ENCODE measurements at places on chromosomes 7 and 10. TPM values are rescaled to one million over a fixed set of nuclear protein-coding genes. Genes with fewer than 3 reads are reported as not detected.

The TAS2R41 gene
- not detected for total RNA-seq

- H3K4me3 ChIP-seq, result no peak overlapping the region
- DNase-seq, result no peak
- no peaks in the 10 kb centered on the region for H3K4me1 ChIP-seq
- H3K27me3 ChIP-seq, result peaks cover 3% of the 10 kb centered on the region
- no peaks in the 10 kb centered on the region for H3K36me3 ChIP-seq
Measured at GRCh38 chr10:7036951-7037350, 373.9 kb downstream of the SFMBT2 start.

DNA sequence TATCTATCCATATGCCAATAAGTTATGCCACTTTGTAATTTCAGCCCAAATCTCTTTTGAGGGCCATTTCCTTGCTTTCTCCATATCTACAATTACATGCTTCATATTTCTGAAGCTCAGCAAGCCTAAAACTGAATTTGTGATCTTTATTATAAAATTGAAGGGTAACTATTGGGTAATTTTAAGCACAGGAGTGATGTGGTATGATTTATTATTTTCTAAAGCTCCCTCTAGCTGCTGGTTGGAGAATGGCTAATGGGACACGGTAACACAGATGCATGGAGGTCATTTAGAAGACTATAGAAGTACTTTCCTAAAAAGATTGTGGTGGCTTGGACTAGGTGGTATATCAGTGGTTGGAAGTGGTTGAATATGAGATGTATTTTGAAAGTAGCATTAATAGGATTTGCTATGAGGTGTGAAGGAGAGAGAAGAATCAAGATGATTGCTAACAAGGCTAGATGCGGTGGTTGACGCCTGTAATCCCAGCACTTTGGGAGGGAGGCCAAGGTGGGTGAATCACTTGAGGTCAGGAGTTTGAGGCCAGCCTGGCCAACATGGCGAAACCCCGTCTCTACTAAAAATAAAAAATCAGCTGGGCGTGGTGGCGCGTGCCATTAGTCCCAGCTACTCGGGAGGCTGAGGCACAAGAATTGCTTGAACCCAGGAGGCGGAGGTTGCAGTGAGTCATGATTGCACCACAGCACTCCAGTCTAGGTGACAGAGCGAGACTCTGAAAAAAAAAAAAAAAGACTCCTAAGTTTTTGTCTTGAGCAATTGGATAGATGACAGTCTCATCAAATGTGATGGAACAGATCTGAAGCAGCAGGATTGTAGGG is 13.9 kb downstream of the KLHDC10 start:
- H3K27me3 ChIP-seq, result no peaks in the 10 kb centered on the region
- peaks cover 8% of the 10 kb centered on the region for H3K4me1 ChIP-seq
- no peaks in the 10 kb centered on the region for H3K36me3 ChIP-seq
- no peak overlapping the region for H3K4me3 ChIP-seq
- no peak overlapping the region for H3K27ac ChIP-seq
- no peak for DNase-seq

DNA sequence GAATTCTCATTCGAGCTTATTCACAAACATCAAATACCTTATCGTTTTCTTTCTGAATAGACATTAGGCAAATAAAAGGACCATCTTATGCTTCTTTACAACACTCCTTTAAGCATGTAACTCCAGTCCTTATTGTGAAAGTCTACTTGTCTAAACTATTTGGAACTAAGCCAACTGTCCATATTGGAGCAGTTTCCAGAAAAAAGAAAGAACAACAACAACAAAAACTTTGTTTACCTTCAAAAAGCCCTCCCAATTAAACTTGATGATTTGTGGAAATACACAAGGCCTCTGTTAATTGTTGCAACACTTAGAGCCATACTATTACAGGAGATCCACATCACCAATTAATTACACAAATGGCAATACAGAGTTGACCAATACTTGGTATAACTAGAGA is 163.6 kb downstream of the GALNT11 start:
- no peaks in the 10 kb centered on the region for H3K27me3 ChIP-seq
- no peak overlapping the region for H3K27ac ChIP-seq
- DNase-seq, result no peak
- H3K4me3 ChIP-seq, result no peak overlapping the region
- peaks cover 11% of the 10 kb centered on the region for H3K4me1 ChIP-seq

DNA sequence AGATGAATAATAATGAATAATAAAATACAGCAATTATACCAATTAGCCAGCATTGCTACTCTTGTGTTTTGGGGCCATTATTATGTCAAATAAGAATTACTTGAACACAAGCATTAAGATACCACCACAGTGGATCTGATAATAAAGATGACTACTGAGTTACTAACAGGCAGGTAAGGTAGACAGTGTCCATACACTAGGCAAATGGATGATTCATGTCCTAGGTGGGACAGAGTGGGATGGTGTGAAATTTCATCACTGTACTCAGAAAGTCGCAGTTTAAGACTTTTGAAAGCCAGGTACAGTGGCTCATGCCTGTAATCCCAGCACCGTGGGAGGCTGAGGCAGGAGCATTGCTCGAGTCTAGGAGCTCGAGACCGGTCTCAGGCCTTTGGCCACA is 8.7 kb upstream of the UNC5B start:
- H3K4me3 ChIP-seq, result no peak overlapping the region
- H3K36me3 ChIP-seq, result no peaks in the 10 kb centered on the region
- no peaks in the 10 kb centered on the region for H3K4me1 ChIP-seq
- no peak for DNase-seq
- H3K27ac ChIP-seq, result no peak overlapping the region

The ITGB8 gene
- total RNA-seq, result 4.8 TPM

GRCh38 chr7:3356173-3356572 is 55.1 kb downstream of the SDK1 start:
- H3K27me3 ChIP-seq, result no peaks in the 10 kb centered on the region
- H3K36me3 ChIP-seq, result no peaks in the 10 kb centered on the region
- no peaks in the 10 kb centered on the region for H3K4me1 ChIP-seq
- no peak for DNase-seq

DNA sequence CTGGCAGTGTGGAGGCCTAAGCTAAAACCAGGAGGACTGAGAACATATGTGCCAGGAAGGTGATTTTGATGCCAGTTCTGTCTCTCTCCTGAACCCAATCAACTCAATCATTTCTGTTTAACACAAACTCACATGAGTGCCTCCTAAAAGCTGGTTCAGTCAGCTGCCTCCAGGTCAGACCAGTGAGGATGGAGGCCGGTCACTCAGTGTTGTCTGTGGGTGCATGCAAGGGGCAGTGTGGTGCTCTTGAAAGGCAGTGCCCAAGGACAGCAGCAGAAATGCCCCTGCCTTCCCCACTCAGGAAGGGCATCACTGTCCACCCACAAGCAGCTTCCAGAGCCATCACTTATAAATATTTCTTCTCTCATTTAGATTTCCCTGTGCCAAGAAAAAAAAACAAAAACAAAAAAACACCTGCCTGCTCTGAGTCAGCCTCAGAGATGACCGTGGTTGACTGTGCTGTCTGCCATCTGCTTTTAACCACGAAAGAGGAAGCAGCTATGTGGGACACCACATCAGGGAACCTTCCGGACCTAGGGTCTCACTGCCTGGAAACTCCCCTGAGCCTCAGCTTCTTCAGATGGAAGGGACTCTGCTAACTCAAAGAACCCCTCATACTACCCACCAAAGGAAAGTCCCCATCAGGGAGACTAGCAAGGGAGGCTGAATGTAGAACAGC is 39.1 kb downstream of the VOPP1 start:
- no peak for DNase-seq
- no peaks in the 10 kb centered on the region for H3K36me3 ChIP-seq
- no peak overlapping the region for H3K27ac ChIP-seq
- H3K4me3 ChIP-seq, result no peak overlapping the region

DNA sequence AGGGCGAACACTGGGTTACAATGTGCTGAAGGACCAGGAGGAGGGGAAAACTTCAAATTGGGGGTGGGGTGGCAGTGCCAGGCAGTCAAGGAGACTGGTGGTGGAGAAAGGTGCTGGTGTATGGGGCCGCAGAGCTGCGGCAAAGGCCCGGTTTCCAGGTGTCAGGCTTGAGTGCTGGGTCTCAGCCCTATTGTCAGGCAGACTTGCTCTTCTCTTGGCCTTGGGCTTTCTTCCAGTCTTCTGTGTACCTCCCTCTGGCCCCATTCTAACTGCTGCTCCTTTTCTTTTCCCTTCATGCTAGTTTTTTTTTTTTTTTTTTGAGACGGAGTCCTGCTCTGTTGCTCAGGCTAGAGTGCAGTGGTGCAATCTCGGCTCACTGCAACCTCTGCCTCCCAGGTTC is 51.0 kb downstream of the POLR3A start:
- no peak for DNase-seq
- no peak overlapping the region for H3K27ac ChIP-seq
- H3K4me3 ChIP-seq, result no peak overlapping the region
- peaks cover 63% of the 10 kb centered on the region for H3K36me3 ChIP-seq
- H3K4me1 ChIP-seq, result no peaks in the 10 kb centered on the region

The METTL2B gene
- total RNA-seq, result 17.9 TPM

DNA sequence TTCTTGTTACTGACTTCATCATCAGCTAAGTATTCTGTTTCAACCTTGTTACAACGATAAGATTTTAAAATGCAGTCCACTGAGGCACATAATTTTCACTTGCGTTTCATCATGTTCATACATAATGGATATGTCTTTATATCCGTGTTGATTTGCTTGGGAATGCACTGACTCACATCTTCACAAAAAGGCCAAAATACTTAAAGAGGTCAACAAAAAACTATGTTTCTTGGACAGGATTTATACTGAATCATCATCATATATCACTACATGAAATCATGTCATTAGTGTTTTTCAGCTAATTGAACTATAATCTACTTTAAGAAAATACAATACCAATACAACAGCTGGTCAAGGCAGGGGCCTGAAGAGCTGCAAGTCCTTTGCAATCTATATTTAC is 324.5 kb upstream of the KLF6 start:
- no peaks in the 10 kb centered on the region for H3K36me3 ChIP-seq
- no peak overlapping the region for H3K4me3 ChIP-seq
- H3K27me3 ChIP-seq, result no peaks in the 10 kb centered on the region
- DNase-seq, result no peak

The ANKRD16 gene
- 2.3 TPM for total RNA-seq

The SCART1 gene
- total RNA-seq, result 1.3 TPM

- no peaks in the 10 kb centered on the region for H3K27me3 ChIP-seq
- peaks cover 22% of the 10 kb centered on the region for H3K36me3 ChIP-seq
- no peak for DNase-seq
- no peaks in the 10 kb centered on the region for H3K4me1 ChIP-seq
- no peak overlapping the region for H3K4me3 ChIP-seq
Measured at GRCh38 chr10:43190289-43190688, 52.0 kb downstream of the CSGALNACT2 start.

DNA sequence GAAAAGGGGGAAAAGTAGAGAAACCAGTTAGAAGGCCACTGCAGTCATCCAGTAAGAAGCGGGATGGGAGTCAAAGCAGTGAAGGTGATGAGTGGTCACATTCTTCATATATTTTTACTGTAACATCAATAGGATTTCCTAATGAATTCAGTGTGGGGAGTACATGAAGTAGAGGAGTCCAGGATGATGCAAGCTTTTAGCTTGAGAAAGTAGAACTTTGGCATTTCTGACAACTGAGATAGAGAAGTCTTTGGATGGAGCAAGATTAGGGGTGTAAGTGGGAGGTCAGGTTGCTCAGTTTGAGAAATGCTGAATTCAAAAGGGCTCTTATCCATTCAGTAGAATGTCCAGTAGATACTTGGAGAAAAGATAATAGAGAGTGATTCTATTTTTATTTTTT is 264.1 kb upstream of the DGKB start:
- DNase-seq, result no peak
- H3K36me3 ChIP-seq, result no peaks in the 10 kb centered on the region
- no peak overlapping the region for H3K4me3 ChIP-seq

DNA sequence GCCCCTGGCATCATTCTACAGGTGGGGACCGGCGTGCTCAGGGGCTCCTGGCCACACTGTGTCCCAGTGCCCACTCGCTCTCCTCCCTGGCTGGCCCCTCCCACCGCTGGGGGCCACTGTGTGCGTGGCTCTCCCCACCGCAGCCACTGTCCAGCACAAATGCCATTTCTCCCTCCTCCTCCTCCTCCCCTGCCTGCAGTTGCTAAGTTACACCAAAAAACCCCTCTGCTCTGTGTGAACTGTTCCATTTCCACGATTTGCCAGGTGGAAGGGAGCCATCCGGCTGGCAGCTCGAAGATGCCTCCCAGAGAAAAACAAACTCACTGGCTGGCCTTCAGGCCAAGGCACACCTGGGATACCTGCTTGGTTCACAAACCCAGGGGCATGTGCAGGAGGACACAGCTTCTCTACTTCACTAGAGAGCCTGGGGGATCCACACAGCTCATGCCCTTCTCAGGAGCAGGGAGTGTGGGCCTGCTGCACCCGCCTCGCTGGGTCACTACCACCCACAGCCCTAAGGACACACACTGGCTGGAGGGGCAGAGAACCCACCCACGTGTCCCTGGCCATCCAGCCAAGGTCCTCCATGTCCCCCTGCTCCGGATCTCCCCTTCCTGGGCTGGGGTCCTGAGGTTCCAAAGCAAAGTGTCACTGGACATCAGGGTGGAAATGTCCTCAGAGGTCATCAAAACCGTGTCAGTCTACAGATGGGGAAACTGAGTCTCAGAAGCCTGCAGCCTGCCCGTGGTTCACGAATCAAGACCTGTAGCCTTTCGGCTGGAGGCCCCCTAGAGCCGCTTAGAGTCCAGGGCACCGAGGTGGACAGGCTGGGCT is 1.7 kb downstream of the RASGEF1A start:
- no peak overlapping the region for H3K27ac ChIP-seq
- DNase-seq, result no peak
- H3K4me1 ChIP-seq, result peaks cover 6% of the 10 kb centered on the region
- no peaks in the 10 kb centered on the region for H3K36me3 ChIP-seq

The PALD1 gene
- 5.2 TPM for total RNA-seq

The DPP6 gene
- total RNA-seq, result not detected

- H3K4me3 ChIP-seq, result no peak overlapping the region
- H3K4me1 ChIP-seq, result peaks cover 30% of the 10 kb centered on the region
- H3K27ac ChIP-seq, result peak overlapping the region; percentile 71
- no peaks in the 10 kb centered on the region for H3K36me3 ChIP-seq
- peak; percentile 43 for DNase-seq
Measured at GRCh38 chr10:91883549-91884444, 25.5 kb downstream of the FGFBP3 start.

DNA sequence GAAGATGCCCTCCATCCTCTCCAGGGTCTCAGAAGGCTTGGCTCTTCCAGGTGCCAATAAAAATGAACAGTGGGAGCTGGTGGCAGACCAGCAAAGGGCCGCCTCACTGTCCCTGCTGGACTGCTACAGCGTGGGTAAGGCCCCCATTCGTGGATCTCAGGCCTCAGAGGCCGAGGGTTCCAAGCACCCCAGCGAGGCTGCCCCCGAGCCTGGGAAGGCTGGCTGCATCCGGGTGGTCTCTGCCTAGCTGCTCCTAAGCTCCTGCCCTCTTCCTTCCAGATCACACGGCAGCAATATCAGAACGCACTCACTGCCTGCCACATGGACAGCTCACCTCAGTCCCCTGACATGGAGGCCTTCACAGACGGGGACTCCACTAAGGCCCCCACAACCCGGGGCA is 42.9 kb downstream of the GOT1 start:
- no peak overlapping the region for H3K4me3 ChIP-seq
- no peak for DNase-seq
- H3K4me1 ChIP-seq, result peaks cover 4% of the 10 kb centered on the region
- no peaks in the 10 kb centered on the region for H3K36me3 ChIP-seq

The SFR1 gene
- total RNA-seq, result 6.0 TPM

The NEUROG3 gene
- not detected for total RNA-seq

The PAPOLB gene
- total RNA-seq, result 0.10 TPM

GRCh38 chr7:27260211-27260610 is 17.6 kb downstream of the EVX1 start:
- no peaks in the 10 kb centered on the region for H3K4me1 ChIP-seq
- DNase-seq, result no peak
- no peak overlapping the region for H3K27ac ChIP-seq
- H3K36me3 ChIP-seq, result no peaks in the 10 kb centered on the region
- peaks cover 3% of the 10 kb centered on the region for H3K27me3 ChIP-seq

The GGCT gene
- total RNA-seq, result 16.1 TPM
